Left renal cortex interstitium (tissue), 4 donors: ENCODE measurements at places on chromosomes 16 and 17.

GRCh38 chr16:10949424-10949970, 5.1 kb downstream of the CLEC16A start:
- no peak for DNase-seq

- no peak for DNase-seq
Observed at GRCh38 chr17:4980644-4981216, 6.7 kb downstream of the CAMTA2 start.

DNA sequence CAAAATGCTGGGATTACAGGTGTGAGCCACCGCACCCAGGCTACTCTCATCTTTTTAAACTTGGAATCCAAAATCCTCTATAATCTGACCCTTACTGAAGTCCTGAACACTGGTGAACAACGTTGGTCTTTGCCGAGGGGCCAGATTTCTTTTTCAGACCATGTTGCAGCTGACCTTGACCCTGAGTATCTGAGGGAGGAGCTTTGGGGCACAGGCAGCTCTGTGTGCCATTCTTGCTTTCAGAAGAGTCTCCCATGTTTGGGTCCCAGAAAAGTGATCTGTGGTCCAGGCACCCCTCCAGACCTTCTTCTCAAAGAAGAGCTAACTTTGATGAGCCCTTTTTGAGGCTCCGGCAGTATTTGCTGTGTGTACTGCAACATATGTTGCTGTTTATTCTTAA, 50.4 kb downstream of the CENPV start:
- no peak for DNase-seq

DNA sequence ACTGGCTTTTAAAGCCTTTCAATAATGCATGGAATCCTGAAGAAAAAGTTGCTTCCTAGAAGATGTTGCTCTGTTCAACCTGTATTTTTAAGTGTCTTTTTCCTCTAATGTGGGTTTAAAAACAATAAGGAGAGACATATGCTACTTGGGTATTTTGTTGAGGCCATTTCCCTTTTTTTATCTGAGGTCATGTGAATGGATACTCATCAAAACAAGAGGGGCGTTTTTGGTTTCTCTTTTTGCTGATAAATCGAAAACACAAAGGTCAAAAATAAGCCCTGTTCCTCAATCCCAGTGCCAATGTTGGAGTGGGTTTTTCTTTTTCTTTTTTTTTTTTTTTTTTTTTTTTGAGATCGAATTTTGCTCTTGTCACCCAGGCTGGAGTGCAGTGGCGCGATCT, 468.0 kb upstream of the RBFOX1 start:
- DNase-seq, result no peak

DNA sequence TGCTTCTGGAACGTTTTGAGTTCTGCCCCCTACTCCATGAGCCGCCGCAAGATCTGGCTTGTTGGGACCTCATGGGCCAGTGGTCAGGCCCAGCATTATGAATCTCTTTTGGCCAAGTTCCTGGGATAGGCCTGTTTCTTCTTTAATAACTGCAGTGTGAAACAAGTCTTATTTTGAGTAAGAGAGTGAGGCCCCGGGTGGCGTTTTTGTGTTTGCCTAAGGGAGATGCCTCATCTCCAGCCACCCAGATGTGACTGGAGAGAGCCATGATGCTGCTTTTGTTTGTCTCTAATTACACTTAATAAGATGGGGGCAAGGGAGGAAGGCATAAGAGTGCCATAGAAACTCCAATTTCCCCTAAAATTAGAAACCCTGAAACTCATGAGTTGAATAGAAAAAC, 39.8 kb downstream of the KSR1 start:
- no peak for DNase-seq

GRCh38 chr17:2438823-2439222, 38.0 kb upstream of the MNT start:
- no peak for DNase-seq

GRCh38 chr17:69093995-69094394, 33.3 kb upstream of the ABCA9 start:
- DNase-seq, result no peak

DNA sequence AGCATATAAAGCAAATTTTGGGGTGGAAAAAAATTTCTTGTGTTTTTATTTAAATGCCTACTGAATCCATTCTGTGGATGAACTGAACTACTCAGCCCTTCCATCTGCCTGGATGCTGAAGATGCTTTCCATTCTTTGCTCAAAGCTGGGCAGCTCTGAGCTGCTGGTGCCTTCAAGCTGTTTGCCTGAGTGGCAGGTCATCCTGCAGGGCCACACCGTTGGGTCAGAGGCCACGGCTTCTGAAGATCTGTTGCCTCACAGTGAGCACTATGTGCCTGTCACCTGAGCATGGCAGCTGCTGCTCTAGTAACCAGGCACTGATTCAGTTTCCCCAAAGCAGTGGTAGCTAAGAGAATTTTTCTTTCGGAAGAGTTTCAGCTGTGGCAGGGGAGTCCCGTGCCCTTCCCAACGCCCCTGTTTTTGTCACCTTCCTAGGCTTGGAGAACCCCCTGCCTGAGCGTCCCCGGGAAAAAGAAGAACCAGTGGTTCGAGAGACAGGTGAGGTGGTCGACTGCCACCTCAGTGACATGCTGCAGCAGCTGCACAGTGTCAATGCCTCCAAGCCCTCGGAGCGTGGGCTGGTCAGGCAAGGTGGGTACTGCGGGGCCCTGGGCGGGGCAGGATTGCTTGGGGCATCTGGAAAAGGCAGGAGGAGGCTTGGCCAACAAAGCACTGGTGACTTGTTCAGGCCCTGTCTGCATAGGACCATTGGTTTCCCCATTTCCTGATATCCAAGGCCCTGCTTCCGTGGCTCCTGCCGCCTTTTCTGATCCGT, 8.5 kb downstream of the PLK1 start:
- no peak for DNase-seq

GRCh38 chr17:1800712-1801111, 29.0 kb downstream of the SMYD4 start:
- no peak for DNase-seq

GRCh38 chr16:73543970-73544599, 496.2 kb upstream of the ZFHX3 start:
- no peak for DNase-seq

- no peak for DNase-seq
Observed at GRCh38 chr17:40130352-40131042, 8.7 kb downstream of the MSL1 start.

DNA sequence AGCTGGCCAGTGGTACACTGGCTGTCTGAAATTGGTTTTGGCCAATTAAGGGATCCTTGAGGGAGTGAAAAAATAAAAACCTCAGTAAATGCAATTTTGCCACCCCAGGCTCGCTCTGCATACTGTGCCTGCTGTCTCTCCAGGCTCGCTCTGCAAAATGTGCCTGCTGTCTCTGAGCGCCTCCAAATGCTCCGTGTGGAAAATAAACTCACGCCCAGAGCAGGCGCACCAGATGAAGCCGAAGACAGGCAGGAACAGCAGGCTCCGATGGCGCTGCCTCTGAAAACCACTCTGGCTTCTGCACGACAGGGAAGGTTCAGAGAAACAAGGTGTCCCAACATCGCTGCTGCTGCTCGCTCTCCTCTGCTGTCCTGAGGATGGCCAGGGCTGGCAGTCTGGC, 29.1 kb downstream of the SNN start:
- DNase-seq, result no peak

GRCh38 chr16:15855704-15856003, 1.2 kb downstream of the MYH11 start:
- no peak for DNase-seq

- DNase-seq, result no peak
Observed at GRCh38 chr16:58154345-58154744, 25.2 kb upstream of the CFAP20 start.

GRCh38 chr17:20954794-20955193, 88.0 kb downstream of the USP22 start:
- DNase-seq, result no peak

- DNase-seq, result no peak
Observed at GRCh38 chr16:80612461-80613017, 71.7 kb downstream of the DYNLRB2 start.

GRCh38 chr17:78781104-78781892, 775 bp downstream of the CYTH1 start:
- no peak for DNase-seq

GRCh38 chr17:179781-180380, 1.6 kb downstream of the DOC2B start:
- no peak for DNase-seq

GRCh38 chr17:49979748-49980479, 10.9 kb downstream of the DLX4 start:
- DNase-seq, result no peak

DNA sequence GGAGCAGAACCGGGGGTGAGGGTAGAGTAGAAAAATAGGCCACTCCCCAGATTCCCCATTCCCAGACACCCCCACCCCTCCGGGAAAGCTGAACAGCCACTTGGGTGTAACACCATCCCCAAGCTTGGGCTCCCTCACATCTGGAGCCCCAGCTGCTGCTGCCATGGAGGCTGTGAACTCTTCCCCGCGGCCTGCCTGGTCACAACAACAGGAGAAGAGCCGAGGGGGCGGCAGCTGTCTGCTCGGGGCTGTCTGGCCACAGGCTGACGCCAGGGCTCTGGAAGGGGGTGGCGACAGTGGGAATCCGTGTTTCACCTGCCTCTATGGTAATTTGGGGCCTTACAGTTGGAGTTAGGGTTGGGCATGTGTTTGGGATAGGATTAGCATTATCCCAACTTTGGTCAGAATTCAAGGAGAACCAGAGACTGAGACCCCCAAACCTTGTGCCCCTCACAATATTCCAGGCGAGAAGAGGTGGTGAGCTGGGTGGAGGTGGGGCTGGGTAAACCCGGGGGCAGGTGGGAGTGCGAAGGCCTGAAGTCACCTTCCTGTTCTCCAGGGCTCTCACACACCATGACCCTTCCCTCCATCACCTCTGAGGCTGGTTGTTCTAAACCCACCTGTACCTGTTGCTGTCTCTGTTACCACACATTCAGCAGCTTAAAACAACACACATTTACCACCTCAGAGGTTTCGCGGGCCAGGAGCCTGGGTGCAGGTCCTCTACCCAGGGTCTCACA, 29.7 kb upstream of the NXPH3 start:
- DNase-seq, result no peak

DNA sequence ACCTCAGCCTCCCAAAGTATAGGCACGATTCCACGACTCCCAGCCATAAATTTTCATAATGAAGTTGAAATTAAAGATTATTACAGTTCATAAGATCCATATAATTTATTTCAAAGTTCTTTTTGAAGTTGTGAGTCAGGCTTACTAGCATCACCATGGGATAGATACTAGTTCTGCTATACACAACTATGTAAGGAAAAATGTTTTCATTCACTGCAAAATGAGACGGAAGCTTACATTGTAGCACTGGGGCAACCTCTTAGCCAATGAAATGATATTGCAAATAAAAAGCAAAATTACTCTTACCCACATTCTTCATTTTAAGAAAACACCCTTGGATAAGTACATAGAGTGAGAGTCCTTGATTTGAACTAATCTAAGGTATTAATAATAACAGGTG, 18.8 kb upstream of the MARCHF10 start:
- no peak for DNase-seq

GRCh38 chr16:26155221-26155620, 463.5 kb downstream of the HS3ST4 start:
- DNase-seq, result no peak
